ENCODE measurements at places on chromosomes 16 and 17.

GRCh38 chr16:86818671-86819532 is 240.6 kb downstream of the FOXL1 start:
- DNase-seq = no peak

- DNase-seq = no peak
Observed at GRCh38 chr16:53936052-53936451, 232.1 kb downstream of the FTO start.

GRCh38 chr17:69703751-69704150 is 289.3 kb downstream of the MAP2K6 start:
- no peak for DNase-seq

DNA sequence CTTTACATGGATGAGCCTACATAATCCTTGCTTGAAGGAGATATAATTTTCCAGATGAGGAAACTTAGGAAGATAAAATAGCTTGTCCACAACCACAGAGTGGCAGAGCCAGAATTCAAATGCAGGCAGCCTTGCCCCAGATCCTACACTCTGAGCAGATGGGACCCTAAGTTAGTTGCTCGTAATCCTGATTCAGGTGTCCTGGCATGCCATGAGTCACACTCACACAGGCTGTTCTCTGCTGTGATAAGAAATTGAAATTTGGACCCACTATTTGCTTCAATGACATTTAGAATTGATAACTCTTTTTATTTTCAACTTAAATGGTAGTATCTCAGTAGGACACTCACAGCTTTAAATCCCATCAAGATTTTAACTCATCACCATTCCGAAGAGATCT is 150.7 kb upstream of the CACNG5 start:
- DNase-seq = no peak

DNA sequence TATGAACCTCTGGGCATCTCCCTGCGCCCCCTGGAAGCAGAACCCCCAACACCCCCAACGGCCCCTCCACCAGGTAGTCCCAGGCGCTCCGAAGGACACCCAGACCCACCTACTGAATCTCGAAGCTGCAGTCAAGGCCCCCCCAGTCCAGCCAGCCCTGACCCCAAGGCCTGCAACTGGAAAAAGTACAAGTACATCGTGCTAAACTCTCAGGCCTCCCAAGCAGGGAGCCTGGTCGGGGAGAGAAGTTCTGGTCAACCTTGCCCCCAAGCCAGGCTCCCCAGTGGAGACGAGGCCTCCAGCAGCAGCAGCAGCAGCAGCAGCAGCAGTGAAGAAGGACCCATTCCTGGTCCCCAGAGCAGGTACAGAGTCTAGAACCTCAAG is 1.5 kb downstream of the BCL6B start:
- no peak for DNase-seq

DNA sequence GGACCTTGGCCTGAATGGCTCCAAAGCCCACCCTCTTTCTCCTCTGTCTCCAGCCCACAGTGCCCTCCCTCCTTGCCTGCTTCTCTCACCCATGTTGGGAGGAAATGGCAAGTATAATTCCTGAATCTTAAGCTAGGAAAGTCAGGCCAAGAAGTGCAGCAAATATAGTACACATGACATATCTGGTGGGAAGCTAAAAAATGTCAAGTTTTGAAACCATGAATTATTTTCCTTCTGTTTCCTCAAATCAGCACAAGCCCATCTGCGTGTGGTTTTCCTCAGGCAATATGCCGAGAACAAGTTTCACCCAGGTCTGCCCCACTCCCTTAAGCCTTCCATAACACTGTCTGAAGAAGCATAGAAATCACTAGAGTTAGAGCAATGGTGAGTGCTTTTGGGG is 502.8 kb upstream of the CDH11 start:
- DNase-seq = no peak
